Fibroblast of skin of right biceps (primary cell): ENCODE measurements at places on chromosomes 1 and 21.

DNA sequence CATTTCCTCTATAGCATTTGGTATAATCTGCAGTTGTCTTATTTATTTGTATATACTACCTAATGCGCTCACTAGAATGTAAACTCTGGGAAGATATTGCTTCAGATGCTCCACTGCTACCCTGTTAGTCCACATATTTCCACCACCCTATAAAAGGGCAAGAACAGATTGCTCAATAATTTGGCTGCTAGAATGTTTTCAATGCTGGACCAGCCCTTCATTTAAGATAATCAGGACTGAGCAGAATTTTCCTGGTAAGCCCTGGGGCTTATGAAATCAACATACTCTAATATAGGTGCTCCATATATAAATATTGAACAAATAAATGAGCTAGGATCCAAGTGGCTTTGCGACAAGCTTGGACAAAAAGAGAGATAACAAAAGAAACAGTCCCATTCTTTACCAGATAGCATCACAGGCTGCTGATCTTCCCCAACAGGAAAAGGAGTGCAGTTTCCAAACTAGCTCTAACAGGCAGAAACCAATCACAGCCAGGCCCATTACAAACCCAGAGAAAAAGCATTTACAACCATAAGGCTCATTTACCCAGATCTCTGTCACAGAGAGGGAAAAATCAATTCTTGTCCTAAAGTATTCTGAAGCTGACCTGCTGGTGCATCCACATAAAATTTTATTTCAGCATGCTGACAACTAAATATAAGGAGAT, 8.3 kb downstream of the BCAR3 start:
- no peak for DNase-seq

- DNase-seq, result no peak
Measured at GRCh38 chr1:43056460-43056859, 97.8 kb upstream of the SLC2A1 start.

DNA sequence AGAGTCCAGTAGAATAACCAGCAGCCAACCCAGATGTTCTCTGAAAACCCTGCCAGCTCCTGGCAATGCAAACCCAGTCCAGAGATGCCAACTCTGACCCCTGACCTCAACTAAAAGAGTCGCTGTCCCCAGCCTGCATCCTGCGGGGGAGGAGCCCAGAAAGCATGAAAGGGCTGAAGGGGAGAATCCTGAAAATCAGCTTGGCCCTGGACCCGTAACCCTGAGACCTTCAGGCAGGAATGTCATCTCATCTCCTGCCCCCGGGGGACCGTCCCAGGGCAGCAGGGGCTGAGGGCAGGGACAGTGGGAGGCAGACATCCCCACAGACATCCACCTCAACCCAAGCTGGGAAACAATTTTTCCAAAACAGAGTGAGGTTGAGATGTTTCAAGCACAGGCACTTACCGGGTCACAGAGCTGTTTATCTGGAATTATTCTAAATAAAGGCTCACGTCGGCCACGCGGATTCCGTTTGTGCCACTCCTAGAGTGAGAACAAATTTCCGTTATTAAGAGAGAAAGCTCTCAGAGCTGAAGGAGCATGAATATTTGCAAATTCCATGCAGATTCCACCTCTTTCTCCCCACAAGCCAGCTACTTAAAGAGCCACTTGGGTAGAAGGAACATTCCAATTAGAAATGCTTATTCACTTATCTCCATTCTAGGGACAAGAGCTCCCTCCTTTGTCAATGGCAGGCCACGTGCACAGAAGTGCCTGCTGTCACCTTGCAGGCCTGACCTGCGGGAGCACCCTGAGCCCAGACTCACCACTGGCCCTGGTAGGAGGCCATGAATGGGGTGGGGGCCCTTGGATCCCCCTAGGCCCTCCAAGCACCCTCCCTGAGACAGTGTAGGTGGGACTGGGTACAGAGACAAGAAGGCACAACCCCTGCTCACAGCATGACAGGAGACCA, 240.1 kb downstream of the NPHP4 start:
- no peak for DNase-seq

GRCh38 chr1:92822879-92823278, 9.0 kb upstream of the RPL5 start:
- DNase-seq, result peak; percentile 24

GRCh38 chr1:193312432-193312831, 126.0 kb upstream of the B3GALT2 start:
- DNase-seq, result no peak

GRCh38 chr1:38529391-38529790, 330.2 kb downstream of the RRAGC start:
- no peak for DNase-seq

DNA sequence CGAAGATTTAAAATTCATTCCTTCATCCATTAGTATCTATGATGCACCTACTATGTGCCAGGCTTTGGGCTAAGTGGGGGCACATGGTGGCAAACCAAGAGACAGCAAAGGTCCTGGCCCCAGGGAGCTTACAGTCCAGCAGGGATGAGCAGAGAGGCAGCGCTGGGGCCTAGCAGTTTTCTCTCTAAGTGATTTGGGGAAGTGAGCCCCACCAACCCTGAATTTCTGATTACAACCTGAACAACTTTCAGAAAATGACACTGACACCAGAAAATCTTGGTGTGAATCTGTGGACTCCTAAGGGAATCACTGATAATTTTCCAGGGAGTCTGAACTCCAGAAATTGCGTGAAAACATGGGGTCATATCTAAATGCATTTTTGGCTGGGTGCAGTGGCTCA, 111.5 kb downstream of the CAPN8 start:
- DNase-seq, result no peak

- no peak for DNase-seq
Measured at GRCh38 chr1:212677136-212677535, 22.5 kb downstream of the BATF3 start.

DNA sequence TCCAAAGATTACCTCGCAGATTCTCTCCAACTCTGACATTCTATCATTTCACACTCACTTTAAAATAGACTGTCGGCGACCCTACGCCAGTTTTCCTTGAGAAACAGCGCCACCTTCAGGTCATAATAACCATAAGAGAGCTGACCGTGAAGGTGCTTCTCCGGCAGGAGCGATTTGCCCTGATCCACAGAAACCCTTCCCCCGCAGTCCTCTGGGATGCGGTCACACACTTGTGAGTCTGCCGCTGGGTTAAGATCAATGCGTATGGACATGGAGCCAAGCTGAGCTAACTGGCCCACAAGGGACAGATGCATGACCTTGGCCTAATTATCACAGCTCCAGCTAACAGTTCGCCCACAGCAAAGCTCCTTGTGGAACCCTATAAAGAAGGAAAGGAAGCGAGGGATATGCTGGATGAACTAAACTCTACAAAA, 32.8 kb upstream of the IFNAR2 start:
- DNase-seq, result peak; percentile 56

DNA sequence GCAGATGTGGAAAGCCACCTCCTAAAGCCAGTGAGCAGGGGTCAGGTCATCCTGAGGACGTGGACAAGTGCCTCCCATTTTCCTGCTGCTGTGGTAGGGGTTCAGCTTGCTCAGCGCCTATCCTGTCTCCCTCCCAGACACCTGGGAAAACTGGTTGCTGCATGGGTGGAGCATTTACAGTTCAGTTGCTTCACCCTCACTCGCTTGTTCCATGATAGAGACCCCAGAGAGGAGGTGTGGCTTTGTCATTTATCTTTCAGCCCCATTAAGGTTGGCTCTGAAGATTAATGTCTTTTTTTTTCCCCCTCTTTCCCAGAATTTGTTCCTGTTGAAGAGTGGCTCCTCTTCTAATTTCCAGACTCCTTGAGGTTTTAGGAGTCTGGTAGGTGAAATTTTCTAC, 9.2 kb downstream of the VANGL1 start:
- DNase-seq, result no peak

DNA sequence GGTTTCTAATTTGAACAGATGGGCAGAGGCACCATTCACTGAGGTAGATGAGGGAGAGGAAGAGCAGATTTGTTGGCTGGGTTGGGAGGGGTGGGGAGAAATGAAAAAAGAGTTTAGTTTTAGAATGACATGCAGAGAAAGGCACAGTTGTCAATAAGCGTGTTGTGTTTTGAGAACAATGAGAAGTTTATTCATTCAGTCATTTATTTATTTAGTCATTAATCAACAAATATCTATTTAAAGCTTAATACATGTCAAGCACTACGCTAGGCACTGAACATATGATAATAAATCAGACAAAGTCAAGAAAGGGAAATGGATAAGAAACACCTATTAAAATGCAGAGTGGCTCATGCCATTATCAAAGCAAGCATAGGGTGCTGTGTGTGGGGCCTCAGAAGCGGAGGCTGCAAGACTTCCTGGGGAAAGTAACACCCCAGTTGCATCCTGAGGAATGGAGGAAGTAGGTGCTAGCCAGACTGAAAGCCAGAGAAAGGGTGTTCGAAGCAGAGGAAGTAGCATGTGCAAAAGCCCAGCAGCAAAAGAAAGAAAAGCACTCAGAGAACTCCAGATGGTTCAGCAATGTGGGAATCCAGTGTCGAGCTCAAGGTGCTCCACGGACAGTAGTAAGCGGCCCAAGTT, 114.1 kb downstream of the RNF220 start:
- no peak for DNase-seq
